Stimulated activated CD4-positive, alpha-beta T cell treated with anti-CD3 and anti-CD28 coated beads, TNF-alpha, amount 100 ng/mL, for 1 hour (primary cell): ENCODE measurements at places on chromosomes 2 and 18.

- no peak for DNase-seq
Observed at GRCh38 chr2:21461754-21462240, 338.0 kb downstream of the TDRD15 start.

DNA sequence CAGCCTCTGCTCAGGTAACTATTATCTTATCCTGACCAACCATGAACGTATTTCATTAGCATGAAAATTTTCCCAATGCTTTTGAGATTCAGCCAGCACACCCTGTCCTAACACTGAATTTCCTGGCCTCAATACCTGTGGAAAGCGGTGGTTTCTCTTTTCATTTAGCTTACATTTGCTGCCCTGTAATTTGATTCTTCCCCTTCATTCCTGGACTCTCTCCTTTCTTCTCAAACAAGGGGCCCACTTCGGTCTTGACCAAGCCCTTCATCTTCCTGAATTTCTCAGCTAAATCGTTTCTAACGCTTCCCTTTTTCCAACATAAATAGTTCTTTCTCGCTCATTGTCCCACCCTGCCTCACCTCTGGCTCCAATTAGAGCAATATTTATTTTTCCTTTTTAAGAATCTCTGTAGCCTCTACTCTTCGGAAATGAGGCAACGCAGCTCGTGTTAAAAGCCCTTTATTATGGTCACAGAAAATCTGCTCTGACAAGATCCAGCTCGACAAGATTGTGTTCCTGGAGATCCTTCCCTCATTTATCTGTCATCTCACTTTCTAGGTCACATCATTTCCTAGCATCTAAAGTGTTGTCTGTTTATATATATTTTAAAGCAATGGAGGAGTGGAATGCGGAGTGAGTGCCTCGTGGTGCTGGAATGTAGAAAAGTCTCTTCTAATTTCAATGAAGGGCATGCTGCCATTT lies 49.5 kb upstream of the BCL11A start:
- DNase-seq, result no peak

GRCh38 chr2:158894078-158894477 lies 74.4 kb upstream of the TANC1 start:
- no peak for DNase-seq

DNA sequence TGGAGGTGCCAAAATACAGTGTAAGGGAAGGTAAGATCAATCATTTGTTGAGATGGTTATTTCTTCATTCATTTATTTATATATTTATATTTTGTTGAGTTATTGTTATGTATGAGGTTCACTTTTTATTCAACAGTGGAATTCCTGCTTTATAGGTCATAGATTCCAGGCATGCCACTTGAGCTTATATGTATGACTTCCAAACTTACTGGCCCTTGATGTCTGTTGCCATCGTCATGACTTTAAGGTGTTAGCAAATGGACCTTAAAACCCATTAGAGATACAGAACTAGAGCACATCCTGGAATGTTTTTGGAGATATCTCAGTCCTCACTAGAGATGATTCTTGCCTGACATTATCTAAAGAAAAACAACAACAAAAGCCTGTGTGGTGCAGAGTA lies 25.9 kb downstream of the CCDC85A start:
- DNase-seq, result no peak

- no peak for DNase-seq
Observed at GRCh38 chr2:217121565-217121964, 261.7 kb upstream of the TNP1 start.
